ENCODE measurements at places on chromosomes 5 and 9.

- no peak for DNase-seq
Measured at GRCh38 chr5:135691044-135691443, 112.3 kb upstream of the CXCL14 start.

DNA sequence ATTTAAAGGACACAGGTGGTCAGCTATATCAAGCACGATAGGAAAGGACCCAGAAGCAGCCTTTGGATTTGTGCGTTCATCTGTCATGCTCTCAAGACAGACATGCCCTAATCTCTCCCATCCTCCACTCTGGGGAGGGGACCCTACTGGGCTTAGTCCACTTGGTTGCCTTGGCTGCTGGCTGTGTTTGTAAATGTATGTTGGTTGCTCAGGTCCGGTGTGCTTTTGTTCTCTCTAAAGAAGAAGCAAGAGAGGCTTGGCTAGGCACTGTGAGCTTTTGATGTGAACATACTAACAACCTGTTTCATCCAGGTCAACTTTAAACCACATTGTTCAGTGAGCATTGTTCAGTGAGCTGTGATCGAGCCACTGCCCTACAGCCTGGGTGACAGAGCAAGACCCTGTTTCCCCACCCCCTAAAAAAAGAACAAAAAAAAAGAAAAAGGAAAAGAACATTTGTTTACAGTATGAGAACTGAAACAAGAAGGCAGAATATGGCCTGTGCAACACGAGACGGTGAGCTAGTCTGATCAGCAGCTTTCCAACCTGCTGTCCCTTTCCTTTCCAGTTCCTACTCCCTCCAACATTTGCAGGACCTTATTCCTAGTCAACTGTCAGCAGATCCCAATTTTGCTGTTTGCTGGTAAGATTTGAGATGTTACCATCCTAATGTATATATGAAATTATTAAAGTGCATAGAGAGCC, 228.3 kb downstream of the ARHGAP26 start:
- DNase-seq: no peak

GRCh38 chr9:129172816-129173215, 5.2 kb downstream of the IER5L start:
- no peak for DNase-seq

DNA sequence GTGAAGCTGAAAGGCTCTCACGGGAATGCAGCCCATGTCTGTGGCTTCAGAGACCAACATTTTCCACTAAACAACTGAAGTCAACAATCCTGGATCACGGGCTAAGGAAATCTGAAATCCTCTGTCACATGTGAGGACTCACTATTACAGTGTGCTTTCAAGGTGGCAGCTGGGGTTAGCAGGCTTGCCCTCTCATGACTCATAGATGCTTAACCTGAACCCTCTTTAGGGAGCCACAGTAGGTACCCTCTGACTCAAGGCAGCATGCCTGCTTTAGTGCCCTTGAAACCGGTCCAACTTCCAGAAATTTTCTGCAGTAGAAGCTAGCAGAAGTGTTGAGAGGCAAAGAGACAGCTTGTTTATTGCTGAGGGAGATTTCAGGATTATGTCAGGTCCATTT, 232.5 kb downstream of the GABRB2 start:
- no peak for DNase-seq

DNA sequence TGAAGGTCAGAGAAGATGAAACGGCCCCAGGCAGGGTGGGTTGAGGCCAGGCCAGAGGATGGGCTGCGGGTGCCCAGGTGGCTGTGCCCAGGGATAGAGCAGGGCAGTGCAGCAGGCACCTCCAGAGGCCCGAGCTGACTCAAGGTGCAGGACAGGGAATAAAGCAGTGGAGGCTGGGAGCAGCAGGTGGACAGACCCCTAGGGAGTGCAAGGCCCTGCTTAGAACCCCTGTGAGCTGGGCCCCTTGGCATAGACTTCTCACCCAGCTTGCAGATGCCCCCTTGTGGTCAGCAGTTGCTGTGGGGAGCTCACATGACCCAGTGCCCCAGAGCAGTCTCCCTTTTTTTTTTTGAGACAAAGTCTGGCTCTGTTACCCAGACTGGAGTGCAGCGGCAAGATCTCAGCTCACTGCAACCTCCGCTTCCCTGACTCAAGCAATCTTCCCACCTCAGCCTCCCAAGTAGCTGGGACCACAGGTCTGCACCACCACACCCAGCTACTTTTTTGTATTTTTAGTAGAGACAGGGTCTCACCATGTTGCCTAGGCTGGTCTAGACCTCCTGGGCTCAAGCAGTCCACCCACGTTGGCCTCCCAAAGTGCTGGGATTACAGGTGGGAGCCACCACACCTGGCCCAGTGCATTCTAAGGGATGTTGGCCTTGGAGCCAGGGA, 118.8 kb downstream of the WNK2 start:
- no peak for DNase-seq

DNA sequence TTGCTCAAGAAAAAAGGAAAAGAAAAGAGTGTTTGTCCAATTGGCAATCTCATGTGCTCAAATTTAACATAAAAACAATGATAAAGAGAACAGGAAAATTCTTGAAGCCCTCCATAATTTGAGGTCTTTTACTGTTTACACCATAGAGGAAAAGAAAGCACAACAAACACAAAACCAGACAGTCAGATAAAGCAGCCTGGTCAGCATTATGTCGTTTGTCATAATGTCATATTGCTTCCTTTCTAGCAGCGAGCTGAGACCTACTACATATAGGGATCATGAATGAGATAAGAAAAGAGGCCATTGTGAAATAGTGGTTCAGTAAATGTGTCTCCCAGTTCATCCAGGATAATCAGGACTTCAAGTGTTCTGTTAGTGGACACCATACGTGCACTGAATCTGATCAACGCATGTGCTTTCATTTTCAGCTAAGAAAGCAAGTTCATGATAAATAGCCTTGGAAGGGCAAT, 64.7 kb upstream of the SELENOP start:
- DNase-seq: no peak

DNA sequence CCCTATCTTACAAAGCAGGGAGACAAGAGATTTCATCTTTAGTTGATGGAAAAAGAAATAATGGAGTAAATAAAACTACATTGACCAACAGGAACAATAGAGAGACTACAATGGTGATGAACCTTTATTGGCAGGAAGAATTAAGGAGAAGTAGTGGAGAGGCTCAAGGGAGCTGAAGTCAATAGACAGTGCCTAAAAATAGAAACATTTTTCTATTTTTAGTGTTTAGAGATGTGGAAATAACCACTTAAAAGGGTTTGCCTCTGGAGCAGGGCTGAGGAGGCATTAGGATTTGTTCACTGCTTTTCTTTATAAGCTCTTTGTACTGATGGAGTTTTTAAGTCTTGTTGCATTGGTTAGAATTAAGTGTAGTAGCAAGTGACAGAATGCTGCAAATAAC, 98.4 kb upstream of the ERCC6L2 start:
- no peak for DNase-seq
